Activated gamma-delta T cell treated with anti-CD3 and anti-CD28 coated beads, Interleukin-2, amount 50 U/mL, for 16 hours (primary cell): ENCODE measurements at places on chromosomes 2 and 18.

DNA sequence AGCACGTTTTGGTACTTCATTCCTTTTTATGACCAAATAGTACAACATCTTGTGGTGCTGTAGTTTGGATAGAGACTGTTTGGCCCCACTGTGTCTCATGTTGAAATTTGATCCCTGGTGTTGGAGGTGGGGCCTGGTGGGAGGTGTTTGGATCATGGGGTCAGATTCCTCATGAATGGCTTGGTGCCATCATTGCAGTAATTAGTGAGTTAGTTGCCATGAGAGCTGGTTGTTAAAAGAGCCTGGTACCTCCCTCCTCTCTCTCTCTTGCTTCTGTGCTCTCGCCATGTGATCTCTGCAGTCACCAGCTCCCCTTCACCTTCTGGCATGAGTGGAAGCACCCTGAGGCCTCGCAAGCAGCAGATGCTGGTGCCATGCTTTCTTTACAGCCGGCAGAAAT is 50.9 kb downstream of the NCAPH start:
- no peak for DNase-seq

DNA sequence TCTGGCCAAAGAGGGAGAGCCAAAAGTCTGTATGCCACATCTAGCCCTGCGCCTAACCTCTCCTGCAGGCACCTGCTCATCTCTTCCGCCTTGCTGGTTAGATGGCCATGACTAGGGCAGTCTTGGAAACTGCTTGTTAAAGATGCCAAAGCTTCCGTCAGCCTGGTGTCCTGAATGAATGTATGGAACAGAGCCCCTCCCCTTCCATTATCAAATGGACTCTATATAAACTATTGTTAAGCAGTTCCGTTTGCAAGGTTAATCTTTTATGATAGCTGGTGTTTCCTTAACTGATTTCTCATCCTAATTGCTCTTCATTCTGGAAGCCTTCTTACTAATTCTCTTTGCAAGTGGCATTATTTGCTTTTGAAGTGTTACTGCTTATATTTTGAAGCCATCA is 87.1 kb downstream of the ATP9B start:
- no peak for DNase-seq

GRCh38 chr2:226079196-226079595 is 679.7 kb downstream of the NYAP2 start:
- DNase-seq = no peak

GRCh38 chr18:75230163-75231052 is 19.8 kb downstream of the TSHZ1 start:
- DNase-seq = no peak
